ENCODE measurements at places on chromosomes 3 and 15. TPM values are rescaled to one million over a fixed set of nuclear protein-coding genes. Genes with fewer than 3 reads are reported as not detected.

The MKRN3 gene
- not detected for total RNA-seq

The MORC1 gene
- not detected for total RNA-seq

DNA sequence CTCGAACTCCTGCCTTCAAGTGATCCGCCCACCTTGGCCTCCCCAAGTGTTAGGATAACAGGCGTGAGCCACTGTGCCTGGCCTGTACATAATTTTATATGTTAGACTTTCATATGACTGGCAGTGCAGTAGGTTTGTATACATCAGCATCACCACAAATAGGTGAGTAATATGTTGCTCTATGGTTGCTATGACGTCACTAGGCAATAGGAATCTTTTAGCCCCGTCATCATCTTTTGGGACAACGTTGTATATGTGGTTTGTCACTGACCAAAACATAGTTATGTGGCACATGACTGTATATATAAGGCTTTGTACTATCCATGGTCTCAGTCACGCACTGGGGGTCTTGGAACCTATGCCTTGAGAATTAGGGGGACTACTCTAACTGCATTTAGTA lies 17.0 kb upstream of the DNAJC19 start:
- DNase-seq, result no peak

DNA sequence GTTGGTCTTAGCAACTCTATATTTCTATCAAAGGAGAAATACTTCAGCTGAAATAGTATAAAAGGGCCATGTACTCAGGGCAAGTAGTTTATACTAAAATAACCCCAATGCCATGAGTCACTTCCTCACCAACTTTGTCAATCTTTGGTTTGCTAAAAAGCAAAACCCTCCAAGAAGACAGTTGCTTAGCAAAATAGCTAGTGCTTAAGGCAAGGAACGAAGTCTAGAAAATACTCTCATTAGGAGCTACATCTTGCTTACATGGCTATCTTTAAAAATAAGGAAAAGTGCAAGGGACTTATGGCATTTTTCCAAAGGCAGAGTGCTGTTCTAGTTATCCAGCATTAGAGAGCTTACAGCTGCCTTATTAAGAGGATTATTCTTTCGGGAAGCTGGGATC lies 28.4 kb downstream of the P3H2 start:
- DNase-seq, result no peak

GRCh38 chr3:193906849-193907410 lies 229.0 kb upstream of the HES1 start:
- DNase-seq, result no peak

DNA sequence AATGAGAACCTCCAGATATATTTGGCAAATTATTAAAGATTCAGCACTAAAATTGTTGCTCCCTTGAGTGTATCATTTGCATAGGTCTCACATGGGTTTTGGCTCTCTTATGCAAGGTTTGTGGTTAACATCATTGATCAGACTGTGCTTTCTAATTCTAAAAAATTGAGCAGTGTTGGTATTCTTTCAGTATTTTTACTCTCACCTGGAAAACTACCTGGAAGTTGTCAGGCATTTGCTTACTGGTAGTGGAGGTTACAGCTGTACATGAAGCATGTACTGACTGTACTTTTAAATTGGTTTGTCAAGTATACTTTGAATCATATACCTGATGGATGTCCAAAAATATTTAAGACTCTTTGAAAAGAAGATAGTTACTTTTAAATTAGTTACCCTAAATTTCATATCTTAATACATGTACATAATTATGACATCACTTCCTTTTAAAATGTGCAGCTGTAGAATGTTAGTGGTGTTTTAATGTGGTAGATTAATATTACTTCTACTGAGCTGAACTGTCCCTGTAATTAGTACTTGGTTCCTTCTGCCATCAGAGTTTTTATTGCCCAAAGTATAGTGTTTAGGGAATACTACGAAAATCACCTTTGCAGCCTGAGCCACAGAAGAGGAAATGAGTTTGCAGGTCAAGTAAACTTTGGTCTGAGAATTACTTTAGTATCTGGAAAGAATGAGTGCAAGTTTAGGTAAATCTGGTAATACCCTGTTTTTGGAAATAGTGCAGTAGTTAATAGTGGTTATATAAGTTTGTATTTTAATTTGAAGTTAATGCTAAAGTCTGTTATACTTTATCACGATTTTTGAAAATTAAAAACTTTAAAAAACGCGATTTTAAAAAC lies 2.8 kb downstream of the CHD2 start:
- DNase-seq, result no peak

DNA sequence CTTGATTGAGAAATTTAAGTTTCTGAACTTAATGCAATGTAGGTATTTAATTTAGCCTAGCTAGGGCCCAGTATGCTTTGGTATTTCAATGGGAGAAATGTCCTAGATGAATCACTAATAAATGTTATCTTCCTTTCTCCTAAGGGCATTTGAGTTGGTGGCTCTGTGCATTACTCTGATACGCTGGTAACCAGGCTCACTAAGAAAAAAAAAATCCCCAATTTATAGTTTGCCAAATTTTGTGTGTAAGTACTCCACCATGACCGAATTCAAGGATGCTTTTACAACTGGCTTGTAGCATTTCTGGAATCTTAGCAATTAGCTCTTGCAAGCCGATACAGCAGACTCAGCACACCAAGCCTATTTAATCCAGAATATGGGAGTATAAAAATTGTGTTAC lies 94.6 kb upstream of the LPP start:
- no peak for DNase-seq

DNA sequence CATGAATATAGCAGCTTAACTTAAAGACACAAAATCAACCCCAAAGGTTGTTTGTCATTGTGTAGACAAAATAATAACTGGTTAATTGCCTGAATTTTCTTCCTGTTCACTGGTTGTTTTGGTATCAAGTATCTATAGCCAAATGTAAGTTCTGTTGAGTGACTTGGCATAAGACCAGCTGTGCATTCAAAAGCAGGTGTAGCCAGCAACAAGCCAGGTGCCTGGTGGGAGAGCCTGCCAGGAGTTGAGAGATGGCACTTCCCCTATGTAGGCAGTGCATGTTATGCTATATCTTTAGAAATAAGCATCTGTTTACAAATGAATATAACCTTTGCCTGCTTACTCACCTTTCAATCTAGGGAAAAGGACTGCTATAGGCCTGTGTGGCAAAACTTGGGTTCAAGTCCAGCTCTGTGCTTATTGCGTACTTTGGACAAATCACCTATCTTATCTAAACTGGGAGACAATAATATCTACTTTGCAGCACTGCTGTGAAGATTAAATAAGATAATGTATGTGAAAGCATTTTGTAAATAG lies 84.9 kb upstream of the TBL1XR1 start:
- DNase-seq, result no peak
